Stimulated activated CD4-positive, alpha-beta T cell treated with anti-CD3 and anti-CD28 coated beads, Interleukin-4, amount 100 ng/mL, for 1 hour (primary cell): ENCODE measurements at places on chromosomes 1 and 21.

DNA sequence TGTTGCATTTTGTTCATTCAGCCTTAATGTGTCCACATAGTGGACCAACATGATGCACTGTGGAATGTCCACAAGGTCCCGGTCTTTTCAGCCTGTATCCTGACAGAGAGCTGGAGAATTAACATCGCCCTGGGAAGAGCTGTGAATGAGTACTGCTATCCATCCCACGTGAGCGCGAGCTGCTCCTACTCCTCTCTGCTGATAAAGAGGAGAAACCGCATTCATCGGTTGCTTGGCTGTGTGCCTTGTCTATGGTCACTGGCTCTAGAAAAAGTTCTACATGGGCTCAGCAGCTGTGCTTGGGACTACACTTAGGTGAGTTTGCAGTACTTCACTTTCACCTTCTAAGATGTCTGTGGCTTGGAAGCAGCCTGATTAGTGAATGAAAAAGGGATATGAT is 31.1 kb upstream of the IGSF5 start:
- no peak for DNase-seq

DNA sequence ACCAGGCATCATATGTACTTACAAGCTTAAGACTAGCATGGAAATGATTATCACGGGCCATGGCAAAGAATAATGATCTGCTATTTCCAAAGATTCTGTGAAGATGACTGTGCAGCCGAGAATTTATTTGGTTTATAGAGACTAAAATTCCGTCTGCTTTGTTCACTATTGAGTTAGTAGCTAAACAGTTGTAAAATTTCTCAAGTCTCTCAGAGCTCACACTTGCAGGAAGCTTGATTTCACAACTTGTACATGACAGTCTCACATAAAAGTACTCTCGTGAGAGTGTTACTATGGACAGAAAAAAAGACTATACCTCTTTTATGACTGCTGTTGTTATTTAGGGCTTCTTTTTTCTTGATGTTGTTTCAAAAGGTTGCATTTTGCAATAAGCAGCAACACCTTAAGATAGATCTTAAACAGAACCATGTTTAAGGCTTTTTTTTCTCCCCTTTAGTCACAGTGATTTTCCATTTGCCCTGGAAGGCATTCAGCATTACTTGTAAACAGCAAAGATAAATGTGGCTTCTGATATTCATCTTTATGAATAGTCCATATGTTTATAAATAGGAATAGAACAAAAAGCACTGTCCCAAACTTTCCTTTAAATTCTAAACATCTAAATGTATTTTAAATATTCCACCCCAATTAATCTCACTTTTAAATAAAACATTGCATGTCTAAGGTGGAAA is 24.8 kb downstream of the ST6GALNAC5 start:
- DNase-seq, result no peak

DNA sequence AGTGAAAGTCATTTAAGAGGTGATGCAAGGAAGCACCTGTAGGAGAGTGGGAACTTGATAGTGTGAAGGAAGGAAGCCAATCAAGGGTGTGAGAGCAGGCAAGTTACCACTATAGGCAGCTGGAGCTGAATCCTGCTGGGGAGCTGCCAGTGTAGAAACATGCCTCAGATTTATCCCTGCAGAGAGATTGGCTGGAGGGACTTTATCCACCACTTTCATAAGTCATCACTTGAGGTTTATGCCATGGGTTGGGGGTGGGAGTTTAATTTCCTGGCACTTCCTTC is 443.6 kb downstream of the PLPP3 start:
- no peak for DNase-seq

- no peak for DNase-seq
Measured at GRCh38 chr1:115308969-115309368, 29.1 kb downstream of the NGF start.

DNA sequence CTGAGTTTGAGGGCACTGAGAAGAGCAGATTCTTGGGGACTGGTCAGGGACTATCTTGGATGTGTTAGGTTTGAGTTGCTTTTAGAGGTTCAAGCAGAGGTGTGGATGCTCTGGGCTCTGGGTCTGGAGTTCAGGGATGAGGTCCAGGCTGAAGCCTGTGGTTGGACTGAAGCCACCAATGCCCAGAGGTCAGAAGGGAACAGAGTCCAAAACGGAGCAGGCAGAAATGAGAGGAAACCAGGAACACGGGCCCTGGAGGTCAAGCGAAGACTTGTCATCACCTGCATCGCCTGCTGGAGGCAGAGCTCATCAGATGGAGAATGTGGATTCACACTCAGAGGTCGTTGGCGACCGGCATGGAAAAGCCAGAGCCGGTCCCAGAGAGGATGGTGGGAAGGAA is 129.6 kb upstream of the TMEM51 start:
- DNase-seq, result no peak

DNA sequence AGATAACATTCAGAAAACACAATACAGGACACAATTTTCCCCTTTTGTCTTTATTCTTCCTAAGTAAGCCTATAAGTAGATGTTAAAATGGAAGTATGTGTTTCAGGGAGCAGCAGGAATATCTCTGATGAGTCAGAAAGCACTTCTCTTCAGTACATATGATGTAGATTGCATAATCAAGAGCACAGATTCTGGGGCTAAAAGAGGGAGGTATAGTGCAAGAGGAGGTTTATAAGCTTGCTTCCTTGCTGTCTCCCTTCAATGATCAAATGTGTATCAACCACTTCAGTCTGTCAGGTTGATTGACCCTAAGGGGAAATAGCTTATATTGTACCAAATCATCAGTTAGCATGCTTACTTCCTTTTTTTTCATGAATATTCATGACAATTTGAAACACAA is 822.8 kb downstream of the BRINP3 start:
- no peak for DNase-seq

DNA sequence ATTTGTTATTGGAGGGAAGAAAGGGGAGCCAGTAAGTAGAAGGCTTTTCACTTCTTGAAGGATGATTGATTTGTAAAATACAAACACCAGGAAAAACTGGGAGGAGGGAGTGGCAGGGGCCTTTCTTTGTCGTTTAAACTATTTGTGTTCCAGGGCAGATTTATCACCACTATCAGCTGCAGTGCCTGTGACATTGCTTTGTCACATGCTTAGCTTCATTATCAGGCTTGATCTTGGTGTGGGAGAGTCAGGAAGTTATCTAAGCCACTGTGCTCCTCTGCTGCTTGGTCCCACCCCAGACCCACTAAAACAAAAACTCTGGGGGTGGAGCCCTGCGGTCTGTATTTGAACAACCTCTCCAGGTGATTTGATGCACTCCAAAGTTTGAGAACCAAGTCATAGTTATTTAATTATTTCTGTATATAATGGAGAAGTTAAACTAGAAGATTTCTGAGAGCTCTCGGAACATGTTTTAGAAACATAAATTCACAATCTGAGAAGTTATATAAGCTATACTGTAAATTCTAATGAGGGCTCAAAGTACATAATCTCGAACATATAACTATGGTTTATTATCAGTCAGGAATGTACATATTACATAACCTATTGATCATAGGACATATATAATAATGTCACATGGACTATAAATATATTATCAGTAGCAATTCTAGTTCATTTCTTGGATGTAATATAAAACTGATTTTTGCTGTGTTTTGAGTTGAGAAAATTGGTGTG is 87.9 kb downstream of the CDC14A start:
- DNase-seq, result peak; percentile 64

GRCh38 chr1:210883821-210884220 is 250.1 kb downstream of the KCNH1 start:
- no peak for DNase-seq

GRCh38 chr1:117290890-117291289 is 76.4 kb upstream of the MAN1A2 start:
- no peak for DNase-seq

DNA sequence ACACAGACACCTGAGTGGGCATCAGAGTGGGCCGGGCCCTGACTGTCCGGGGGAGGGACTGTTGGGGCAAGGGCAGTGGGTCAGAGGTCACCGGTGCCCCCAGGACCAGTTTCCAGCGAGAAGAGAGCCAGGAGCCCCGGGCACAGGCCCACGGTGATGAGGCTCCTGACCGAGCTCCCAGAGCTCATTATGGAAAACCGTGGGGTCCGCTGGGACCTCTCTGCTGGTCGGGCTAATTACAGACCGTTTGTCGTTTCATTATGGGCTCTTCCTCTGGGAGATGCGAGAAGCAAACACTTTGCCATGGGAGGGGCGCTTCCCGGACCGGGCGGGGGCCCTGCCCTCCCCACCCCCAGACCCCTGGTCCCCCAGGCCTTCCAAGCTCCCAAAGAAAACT is 12.0 kb upstream of the TTLL10 start:
- DNase-seq, result no peak

DNA sequence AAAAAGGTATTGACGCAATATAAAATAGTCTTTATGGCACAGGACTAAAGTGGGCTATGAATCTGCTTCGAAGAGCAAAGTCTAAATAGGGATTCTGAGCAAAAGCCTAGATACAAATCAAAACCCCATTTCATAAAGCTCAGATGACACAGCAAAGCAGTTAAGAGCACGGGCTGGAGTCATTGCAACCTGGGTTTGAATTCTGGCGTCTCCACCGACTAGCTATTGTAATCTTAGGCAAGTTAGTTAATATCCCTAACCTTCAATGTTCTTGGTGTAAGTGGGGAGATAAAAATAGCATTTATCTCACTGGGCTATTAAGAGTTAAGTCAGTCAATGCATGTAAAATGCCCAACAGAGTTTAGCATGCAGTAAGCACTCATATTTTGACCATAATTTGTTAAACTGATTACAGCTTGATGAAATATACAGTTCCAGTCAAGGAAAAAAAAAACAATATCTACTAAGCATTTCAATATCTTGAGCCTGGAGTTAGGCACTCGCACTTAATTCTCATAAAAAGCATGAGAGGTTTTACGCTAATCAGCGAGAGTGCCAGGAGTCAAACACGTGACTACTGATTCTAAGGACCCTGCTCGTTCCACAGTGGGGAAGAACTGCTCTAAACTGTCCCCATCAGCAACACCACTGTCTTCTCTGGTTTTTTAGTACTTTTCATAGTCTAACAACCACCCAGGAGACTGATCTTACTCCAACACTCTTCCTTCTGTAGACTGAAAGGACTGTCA is 75.5 kb downstream of the JAK1 start:
- DNase-seq, result no peak

GRCh38 chr1:179055937-179056336 is 25.9 kb upstream of the TOR3A start:
- DNase-seq, result no peak

- DNase-seq, result no peak
Measured at GRCh38 chr1:193787061-193787460, 600.6 kb upstream of the B3GALT2 start.

- DNase-seq, result no peak
Measured at GRCh38 chr1:9449110-9449627, 90.1 kb upstream of the SLC25A33 start.

GRCh38 chr1:234396092-234396491 is 22.8 kb downstream of the COA6 start:
- DNase-seq, result no peak

- no peak for DNase-seq
Measured at GRCh38 chr1:229148743-229149142, 122.2 kb upstream of the RAB4A start.

DNA sequence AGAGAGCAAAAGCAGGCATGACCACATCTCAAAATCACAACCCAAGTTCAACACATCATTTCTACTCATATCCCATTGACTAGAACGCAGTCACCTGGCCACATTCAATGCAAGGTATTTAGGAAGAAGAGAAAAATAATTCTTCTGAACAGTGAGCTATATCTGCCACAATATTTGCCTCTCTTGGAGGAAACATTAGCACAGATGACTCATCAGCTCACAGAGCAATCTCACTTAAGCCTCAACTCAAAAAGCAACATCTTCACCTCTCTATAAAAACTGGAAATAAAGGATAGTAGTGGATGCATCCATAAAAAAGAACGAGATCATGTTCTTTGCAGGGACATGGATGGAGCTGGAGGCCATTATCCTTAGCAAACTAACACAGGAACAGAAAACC is 143.9 kb upstream of the FMN2 start:
- DNase-seq, result no peak
